ENCODE measurements at places on chromosomes 7 and 10. TPM values are rescaled to one million over a fixed set of nuclear protein-coding genes. Genes with fewer than 3 reads are reported as not detected.

The OR2A42 gene
- total RNA-seq = not detected

The GLRX3 gene
- 115 TPM for total RNA-seq

The ABCB1 gene
- 8.6 TPM for total RNA-seq

The INA gene
- not detected for total RNA-seq

The FAM20C gene
- total RNA-seq = 87.9 TPM

The PAOX gene
- total RNA-seq = not detected

The FAM131B gene
- total RNA-seq = 2.4 TPM

The TAS2R5 gene
- not detected for total RNA-seq

The TRPV5 gene
- 0.05 TPM for total RNA-seq

The LRIT1 gene
- total RNA-seq = not detected

All from A375 (cell line).